ELF-1 (cell line): ENCODE measurements at places on chromosomes 4 and X.

GRCh38 chr4:153093396-153093795 is 110.8 kb upstream of the TRIM2 start:
- no peak for DNase-seq

DNA sequence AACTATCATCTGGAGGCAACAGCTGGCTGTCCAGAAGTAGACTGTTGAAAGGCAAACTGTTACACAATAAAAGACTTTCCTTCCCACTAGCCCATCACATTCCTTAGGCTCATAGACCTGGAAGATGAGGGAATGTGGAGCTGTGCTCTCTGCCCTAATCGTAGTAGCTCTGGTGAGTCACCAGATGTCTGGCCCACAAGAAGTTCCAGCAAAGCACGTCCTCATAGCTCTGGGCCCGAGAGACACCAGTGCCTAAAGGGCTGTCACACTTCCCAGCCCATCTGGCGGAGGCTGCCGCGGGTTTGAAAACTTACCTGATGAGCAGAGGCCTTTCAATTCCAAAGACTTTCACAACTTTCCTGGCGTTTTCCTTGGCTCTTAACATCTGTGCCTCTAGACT is 81.7 kb upstream of the STOX2 start:
- peak; percentile 81 for DNase-seq

DNA sequence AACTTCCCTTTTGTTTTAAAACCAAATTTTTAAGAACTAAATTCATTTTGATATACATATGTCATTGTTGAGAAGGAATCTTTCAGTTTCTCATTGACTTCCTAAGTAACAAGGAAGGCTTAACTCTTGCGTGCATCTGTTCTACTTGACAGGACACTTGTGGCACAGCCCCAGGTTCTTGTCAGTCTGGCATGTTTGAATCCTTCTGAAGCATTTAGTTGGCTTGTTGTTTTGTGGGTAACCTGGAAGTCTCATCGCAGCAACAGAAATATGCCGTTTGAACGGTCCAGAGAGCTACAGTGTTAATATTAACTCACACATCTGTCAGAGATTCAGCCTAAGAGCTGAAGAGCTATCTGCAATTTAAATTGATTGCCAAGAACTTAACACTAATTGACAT is 76.0 kb downstream of the GLRA3 start:
- no peak for DNase-seq

- no peak for DNase-seq
Observed at GRCh38 chr4:159235779-159236368, 133.0 kb downstream of the RAPGEF2 start.

DNA sequence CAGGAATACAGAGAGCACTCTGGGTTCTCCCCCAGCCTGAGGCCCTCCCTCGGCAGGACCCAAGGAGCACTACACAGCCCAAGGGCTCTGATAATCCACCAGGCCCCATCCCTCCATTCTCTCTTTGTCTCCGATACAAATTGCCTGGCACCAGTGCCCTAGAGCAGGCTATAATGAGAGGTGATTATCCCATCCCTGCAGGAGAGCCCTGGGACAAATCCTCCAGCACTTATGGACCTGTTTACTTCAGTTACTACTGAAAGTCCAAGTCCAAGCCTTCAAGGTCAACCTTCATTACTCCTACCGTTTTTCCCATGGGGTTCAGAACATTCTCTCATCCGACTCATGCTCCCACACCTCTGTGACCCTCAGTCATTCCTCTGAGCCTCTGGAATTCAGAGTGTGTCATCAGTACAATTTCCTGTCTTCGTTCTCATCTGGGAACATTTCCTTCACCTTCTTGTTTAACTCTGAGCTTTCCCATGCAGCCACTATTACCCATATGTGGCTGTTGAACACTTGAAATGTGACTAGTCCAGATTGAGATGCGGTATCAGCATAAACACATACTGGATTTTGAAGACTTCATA is 299.0 kb downstream of the RAPGEF2 start:
- DNase-seq = peak; percentile 36

DNA sequence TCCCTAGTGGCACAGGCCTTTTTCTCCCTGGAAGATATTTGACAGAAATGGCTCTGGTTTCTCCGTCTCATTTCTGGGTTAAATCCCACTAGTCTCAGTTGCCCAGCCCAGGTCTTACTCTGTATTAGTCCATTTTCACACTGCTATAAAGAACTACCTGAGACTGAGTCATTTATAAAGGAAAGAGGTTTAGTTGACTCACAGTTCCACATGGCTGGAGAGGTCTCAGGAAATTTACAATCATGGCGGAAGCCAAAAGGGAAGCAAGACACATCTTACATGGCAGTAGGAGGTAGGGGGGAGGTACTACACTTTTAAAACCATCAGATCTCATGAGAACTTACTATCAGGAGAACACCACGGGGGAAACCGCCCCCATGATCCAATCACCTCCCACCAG is 81.9 kb downstream of the FHDC1 start:
- no peak for DNase-seq

- DNase-seq = no peak
Observed at GRCh38 chrX:65744965-65745364, 77.5 kb downstream of the MSN start.

DNA sequence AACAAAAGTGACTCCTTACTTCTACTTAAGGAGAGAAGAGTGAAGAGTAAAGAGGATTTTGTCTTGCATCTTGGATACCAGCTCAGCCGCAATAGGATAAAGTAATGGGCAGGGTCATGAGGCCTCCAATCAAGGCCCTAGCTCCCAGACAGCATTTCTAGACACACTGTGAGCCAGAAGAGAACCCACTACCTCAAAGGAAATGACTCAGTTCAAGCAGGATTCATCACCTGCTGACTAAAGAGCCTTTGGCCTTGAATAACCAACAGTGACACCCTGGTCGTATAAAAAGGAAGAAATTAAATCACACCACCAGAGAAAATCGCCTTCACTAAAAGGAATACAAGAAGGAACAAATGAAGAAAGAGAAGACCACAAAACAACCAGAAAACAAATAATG is 416.1 kb downstream of the PCDH18 start:
- DNase-seq = no peak

DNA sequence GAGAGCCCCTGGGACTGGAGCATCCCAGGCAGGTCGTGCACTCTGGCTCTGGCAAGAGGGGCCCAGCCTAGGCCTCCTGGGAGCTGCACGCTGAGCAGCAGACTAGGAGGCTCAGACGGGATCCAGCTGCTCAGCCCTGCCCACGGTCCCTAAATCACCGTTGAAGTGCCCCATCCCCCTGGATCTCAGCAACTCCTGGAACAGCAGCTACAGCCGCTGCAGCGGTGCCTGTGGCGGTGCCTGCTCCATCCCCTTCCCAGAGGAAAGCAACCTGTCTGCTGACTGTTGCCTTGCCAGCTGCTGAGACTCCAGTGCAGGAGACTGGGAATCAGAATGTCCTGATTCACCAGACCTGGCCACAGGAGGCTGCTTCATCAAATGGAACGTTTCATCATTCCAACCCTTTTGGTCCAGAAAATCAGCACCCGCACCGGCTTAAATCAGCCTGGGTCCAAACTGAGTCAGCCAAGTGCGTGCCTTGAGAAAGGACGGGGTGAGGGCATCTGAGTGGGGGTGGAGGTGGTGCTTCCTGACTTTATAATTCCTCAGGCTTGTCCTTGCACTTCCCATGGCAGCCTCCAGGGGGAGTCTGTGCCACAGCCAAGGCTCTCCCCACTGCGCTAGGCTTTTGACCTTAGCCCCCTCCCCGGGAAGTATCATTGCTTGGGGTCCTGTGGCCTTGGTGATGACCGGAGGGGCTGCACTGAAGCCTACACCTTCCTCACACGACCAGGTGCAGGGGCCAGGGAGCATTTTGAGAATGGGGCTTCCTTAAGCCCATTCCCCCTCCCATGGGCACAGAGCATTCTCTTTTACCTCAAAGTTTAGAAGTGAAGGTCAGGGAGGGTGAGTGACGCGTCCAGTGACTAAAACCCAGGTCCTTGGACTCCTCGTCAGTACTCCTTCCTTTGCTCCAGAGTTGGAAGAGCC is 6.5 kb downstream of the ZNF185 start:
- DNase-seq = peak; percentile 90

GRCh38 chr4:88130544-88131305 is 27.7 kb downstream of the ABCG2 start:
- DNase-seq = no peak

GRCh38 chrX:68880846-68881552 is 52.2 kb downstream of the EFNB1 start:
- DNase-seq = peak; percentile 85

DNA sequence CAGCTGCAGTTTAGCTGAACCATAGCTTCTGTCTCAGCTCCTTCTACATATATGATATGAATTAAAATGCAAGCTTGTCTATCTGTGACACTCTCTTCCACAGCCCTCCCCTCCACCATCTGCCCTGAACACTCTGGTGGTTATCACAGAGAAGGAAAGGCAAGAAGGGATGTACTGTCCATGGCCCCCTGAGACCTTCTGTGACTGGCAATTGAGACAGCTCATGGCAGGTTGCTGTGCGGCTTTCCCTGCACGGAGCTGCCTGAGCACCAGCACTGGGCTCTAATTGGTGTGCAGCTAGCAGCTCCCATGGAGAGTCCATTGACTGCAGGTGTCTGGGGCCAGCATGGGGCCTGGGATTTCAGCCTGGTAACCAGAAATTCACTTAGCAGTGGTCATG is 109.8 kb upstream of the ANXA3 start:
- DNase-seq = no peak

GRCh38 chr4:2305766-2306501 is 44.0 kb upstream of the MXD4 start:
- no peak for DNase-seq

GRCh38 chrX:48514126-48514806 is 5.5 kb downstream of the PORCN start:
- DNase-seq = peak; percentile 29

DNA sequence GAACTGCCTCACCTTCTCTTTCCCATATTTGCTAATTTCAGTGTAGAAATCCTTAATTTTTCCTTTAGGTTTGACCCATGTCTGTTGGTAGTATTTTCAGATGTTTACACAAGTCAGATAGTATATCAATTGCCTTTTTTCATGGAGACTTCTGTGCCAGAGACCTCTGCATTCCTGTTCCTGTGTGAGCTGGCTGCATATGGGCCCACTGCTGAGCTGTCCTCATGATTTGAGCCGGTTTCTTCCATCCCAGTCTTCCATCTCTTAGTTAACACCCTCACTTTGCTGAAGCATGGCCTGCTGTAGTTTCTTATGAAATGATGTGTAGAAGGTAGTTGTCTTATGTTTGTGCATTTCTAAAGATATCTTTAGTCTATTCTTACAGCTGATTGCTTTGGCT is 40.0 kb downstream of the CDS1 start:
- no peak for DNase-seq

GRCh38 chrX:38318196-38318595 is 9.1 kb downstream of the RPGR start:
- no peak for DNase-seq

- DNase-seq = peak; percentile 86
Observed at GRCh38 chrX:129091097-129091496, 432.2 kb downstream of the SMARCA1 start.

GRCh38 chr4:167614866-167615265 is 380.6 kb upstream of the SPOCK3 start:
- no peak for DNase-seq

DNA sequence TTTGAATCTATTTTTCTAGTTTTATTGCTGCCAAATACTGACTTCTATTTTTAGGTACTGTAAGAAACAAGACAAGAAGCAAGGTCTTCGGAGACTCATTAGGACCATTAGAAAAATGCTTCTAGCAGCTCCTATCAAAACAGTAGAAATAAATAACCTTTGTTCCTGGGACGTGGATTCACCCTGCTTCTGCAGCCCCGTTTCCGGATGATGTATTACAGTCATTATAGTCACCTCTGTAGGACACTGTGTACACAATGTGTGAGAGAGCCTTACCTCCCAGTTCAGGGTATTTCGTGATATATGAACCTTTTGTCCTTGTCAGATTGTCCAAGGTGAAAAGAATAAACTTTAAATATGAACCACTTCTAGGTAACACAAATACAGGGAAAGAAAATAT is 484.0 kb upstream of the TECRL start:
- DNase-seq = no peak

GRCh38 chr4:112145326-112145789 is at the start of gene FAM241A:
Gene FAM241A (plus strand): TSS chr4:112145454. CDS start chr4:112145581, 127 bp downstream.
- peak; percentile 74 for DNase-seq

GRCh38 chrX:152138388-152138784 is at the start of gene MAGEA10:
Gene MAGEA10 (minus strand): TSS chrX:152138577. CDS start chrX:152135620, 2,957 bp downstream.
- no peak for DNase-seq

- DNase-seq = no peak
Observed at GRCh38 chrX:75228854-75229253, 45.0 kb upstream of the UPRT start.
